ENCODE measurements at places on chromosomes 3 and 15.
A peak's percentile ranks its signal among the peaks of the same experiment; 100 is the strongest.

DNA sequence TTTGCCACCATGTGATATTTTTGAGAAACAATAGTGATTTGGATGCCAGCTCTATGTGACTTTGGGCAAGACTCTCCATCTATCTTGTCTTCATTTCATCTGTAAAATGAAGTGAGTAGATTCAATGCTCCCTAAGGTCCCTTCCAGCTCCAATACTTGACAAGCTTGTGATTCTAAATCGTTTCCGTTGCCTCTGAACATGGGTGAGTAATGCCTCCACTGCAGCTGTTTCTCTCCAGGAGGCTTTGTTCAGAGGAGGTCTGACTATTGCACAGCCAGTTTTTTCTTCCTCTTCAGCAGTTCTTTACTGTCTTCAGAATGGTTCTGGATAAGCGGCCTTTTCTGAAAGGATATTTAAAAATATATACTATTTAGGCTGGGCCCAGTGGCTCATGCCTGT lies 14.8 kb upstream of the TMOD3 start:
- peak; percentile 14 for DNase-seq

- no peak for DNase-seq
These were observed 241.4 kb downstream of the ISL2 start for GRCh38 chr15:76577879-76578512.

DNA sequence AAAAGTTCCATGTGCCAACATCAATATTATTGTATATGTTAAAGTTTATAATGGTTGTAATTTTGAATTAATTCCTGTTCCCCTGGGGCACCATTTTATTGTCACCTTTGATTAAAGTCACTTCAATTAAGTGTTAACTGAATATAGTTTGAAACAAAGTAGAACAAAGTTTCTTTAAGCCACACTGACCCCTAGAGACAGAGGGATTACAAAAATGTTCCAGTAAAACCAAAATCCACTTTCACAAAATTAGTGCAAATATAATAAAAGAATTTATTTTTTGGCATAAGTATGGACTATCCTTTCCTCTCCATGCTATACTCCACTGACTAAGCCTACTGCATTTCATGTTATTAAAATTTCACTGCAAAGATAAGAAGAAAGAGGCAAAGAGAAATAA lies 123.9 kb downstream of the ZMAT3 start:
- DNase-seq: no peak

DNA sequence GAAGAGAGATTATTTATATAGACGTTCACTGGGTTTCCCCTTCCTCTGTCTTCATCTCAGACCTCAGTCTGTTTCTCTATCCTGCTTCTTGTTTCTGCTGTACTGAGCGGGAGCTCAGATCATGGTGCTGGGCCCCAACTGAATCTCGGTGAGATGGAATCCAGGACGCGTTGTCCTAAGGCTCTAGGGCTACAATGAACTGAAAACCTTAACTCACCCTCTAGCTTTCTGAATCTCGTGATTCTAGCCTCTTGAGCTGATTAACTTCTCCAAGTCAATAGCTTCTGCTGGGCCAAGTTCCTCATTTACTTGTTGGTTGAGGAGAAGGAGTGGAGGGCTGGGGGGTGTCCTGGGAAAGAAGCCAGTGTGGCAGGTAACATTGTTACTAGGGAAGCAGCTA lies 32.7 kb upstream of the MAP3K13 start:
- no peak for DNase-seq

DNA sequence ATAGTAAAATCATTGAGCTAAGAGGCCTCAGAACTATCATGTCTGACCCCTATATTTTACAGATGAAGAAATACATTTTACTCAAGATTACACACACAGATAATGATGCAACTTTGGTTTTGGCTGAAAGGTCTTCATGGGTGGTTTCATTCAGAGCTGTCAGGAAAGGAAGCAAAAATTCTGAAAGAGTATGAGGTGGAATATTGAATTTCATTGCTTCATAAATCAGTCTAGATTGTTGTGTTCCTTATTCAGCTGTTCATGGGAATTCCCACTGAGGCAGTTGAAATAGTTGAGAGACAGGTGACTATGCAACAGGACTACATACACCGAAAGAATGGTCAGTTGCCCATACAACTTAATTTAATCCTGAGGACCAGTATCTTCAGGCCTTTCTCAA lies 39.4 kb downstream of the CD200 start:
- DNase-seq: no peak

DNA sequence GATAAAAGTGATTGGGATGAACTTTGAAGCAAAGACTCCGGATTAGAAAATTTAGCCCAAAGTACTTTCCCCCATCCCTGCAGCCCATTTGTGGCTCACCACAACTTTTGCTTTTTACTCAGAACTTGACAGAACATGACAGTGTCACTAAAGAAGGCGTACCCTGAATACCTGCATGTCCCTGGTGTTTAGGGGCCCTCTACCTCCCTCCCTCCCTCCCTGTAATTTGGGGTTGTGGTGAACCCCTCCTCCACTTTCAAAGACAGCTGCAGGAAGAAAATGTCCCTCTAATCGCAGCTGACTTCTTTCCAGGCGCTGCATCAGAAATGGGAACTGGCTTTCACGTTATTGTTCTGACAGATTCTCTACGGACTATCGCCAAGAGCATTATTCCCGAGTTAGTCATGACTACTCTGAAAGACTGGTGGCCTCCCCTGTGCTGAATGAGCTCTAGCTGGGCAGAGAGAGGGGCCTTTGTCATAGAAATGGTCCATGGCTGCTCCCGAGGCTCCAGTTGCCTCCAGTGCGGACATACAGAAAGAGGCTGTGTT lies 93.2 kb upstream of the ARHGEF3 start:
- no peak for DNase-seq

GRCh38 chr3:129936757-129937156 lies 37.8 kb upstream of the TRH start:
- DNase-seq: no peak

DNA sequence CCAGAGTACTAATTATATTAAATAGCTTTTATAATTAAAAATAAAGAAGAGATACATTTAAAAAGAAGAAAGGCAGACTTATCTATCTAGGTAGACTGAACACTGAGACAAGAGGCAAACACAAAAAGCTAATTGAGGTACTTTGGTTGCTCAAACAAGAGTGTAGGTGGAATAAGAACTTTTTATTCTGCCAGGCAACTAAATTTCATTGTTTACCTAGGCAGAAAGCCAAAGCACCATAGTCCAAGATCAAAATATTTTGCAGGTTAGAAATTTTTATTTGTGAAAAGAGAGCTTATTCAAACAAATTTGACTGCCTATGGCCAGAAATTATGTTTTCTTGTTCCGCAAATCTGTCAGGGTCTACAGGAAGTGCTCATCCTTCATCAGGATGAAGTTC lies 499.6 kb upstream of the GBE1 start:
- no peak for DNase-seq

- no peak for DNase-seq
These were observed 105.7 kb upstream of the ZPLD1 start for GRCh38 chr3:102329066-102329465.

DNA sequence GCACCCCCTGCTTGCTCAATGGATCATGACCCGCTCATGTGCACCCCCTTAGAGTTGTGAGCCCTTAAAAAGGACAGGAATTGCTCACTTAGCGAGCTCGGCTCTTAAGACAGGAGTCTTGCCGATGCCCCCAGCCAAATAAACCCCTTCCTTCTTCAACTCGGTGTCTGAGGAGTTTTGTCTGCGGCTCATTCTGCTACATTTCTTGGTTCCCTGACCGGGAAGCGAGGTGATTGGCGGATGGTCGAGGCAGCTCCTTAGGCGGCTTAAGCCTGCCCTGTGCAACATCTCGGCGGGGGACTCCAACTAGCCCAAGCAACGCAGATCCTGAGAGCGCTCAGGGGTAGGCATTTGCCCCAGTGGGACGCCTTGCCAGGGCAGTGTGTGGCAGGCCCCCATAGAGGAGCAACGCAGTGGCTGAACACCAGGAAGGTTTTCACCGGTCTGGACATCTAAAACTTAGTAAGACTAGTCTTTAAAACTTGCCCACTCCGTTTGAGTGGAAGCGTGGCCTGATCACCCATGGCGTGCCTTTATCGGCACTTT lies 9.5 kb downstream of the SLCO2A1 start:
- no peak for DNase-seq

DNA sequence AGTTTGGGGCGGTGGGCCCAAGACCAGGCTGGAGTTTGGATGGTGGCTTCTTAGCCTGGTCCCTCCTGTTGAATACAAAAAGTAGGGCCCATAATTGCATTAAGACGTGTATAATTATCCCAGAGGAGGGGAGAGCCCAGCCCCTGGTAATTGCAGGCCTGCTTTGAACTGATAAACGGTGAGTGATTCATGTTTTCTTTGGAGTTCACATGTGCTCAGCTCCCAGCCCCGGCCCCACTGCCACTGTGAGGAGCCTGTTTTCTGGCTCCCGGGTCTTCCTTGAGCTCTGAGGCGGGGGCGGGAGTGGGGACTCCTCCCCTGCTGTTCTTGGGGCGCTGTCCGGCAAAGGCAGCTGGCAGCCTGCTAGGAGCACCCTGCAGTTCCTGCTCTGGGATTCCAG lies 3.1 kb downstream of the PLXNA1 start:
- no peak for DNase-seq

GRCh38 chr3:146130881-146131371 lies 30.1 kb downstream of the PLOD2 start:
- DNase-seq: no peak

Data from SIG-M5 (cell line).